ENCODE measurements at places on chromosomes 7 and 10. TPM values are rescaled to one million over a fixed set of nuclear protein-coding genes. Genes with fewer than 3 reads are reported as not detected.

DNA sequence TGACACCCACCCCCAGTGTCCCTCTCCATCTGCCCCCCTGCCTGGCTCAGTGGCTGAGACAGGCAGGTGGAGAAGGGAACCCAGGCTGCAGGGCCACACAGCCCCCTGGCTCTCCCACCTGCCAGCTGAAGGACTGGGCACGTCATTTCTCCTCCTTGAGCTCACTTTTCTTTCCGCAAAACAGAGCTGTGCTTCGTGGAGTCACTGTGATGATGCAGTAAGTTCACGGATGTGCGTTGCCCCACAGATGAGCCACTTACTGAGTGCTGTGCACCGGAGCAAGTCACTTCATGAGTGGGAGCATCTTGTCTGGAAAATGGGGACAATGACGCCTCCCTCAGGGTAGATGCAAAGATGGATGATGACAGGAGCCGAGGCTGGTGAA is 2.7 kb downstream of the OPN4 start:
- H3K4me1 ChIP-seq: no peaks in the 10 kb centered on the region
- no peak for DNase-seq
- H3K27me3 ChIP-seq: no peaks in the 10 kb centered on the region
- no peak overlapping the region for H3K27ac ChIP-seq

- no peaks in the 10 kb centered on the region for H3K36me3 ChIP-seq
- peak; percentile 58 for DNase-seq
- peaks cover 13% of the 10 kb centered on the region for H3K4me1 ChIP-seq
- no peak within 1 kb of the TSS for H3K27ac ChIP-seq
Observed at GRCh38 chr10:132942101-132943057, at the start of gene CFAP46. Gene CFAP46, minus strand, starts transcription at chr10:132942570. Its CDS starts 86 bp downstream, at chr10:132942484.

DNA sequence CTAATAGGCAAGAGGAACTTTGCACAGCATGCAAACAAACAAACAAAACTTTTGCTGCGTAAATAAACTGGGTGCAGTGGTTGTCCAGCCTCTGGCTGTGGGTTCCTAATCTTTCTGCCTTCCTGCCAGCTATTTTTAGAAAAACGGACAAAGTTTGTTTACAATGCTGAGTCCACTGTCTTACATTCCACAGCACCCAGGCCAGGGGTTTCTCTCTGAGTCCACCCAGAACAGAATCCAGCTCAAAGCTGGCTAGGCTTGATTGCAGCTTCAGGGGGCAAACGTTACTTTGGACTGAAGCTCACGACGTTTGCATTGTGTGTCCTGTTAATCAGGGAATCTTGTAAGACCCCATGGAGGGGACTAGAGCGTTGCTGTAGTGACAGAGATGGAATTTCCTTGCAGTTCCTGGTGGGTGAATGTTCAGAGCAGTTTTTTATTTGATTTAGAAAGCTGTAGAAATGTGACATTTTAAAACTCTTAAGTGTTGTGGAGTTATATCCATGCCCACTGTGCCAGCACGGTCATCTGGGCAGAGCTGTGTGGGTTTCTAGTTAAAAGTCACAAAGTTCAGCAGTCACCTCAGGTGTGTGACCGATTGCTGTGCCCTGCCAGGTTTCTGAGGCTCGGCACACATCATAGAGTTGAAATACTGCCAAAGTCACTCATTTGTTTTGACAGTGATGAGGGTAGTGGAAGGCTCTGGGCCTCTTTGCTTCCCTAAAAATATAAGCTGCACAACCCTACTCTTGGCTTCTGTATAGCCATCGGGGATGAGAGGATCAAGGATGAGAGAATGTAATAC is 247.0 kb downstream of the STK31 start:
- H3K27me3 ChIP-seq: no peaks in the 10 kb centered on the region
- no peaks in the 10 kb centered on the region for H3K36me3 ChIP-seq
- H3K27ac ChIP-seq: no peak overlapping the region

GRCh38 chr10:32979041-32979440 is 21.0 kb upstream of the ITGB1 start:
- H3K4me1 ChIP-seq: peaks cover 27% of the 10 kb centered on the region
- no peak overlapping the region for H3K4me3 ChIP-seq
- DNase-seq: no peak
- H3K27me3 ChIP-seq: no peaks in the 10 kb centered on the region

GRCh38 chr10:34959321-34959720 is 130.8 kb downstream of the CUL2 start:
- no peak overlapping the region for H3K27ac ChIP-seq
- no peaks in the 10 kb centered on the region for H3K4me1 ChIP-seq
- no peaks in the 10 kb centered on the region for H3K36me3 ChIP-seq
- no peaks in the 10 kb centered on the region for H3K27me3 ChIP-seq

DNA sequence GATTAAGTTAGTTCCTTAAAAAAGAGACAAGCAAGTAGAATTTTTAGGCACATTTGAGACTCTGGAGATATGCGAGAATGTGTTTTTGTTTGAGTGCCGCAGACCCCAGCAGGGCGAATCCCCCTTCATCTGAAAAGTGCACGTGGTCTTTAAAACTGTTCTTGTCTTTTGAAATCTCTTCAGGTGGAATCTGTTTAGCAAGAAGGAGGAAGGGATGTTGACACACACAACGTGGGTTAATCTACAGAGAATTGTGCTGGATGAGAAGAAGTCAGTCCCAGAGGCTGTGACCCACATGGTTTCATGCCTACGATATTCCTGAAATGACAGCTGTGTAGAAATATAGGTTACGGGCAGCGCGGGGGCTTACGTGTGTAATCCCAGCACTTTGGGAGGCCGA is 27.1 kb upstream of the ZFAND2A start:
- DNase-seq: no peak
- H3K27ac ChIP-seq: no peak overlapping the region
- H3K4me1 ChIP-seq: peaks cover 5% of the 10 kb centered on the region
- peaks cover 19% of the 10 kb centered on the region for H3K27me3 ChIP-seq

DNA sequence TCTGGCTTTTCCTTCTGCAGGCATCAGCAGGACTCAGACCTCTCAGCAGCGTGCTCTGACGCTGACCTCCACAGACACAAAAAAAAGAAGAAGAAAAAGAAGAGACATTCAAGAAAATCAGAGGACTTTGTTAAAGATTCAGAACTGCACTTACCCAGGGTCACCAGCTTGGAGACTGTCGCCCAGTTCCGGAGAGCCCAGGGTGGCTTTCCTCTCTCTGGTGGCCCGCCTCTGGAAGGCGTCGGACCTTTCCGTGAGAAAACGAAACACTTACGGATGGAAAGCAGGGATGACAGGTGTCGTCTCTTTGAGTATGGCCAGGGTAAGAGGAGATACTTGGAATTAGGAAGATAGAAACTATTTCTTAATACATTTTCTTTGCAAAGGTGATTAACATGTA is 115.7 kb downstream of the CYTH3 start:
- no peaks in the 10 kb centered on the region for H3K4me1 ChIP-seq
- DNase-seq: no peak
- no peaks in the 10 kb centered on the region for H3K27me3 ChIP-seq
- H3K4me3 ChIP-seq: no peak overlapping the region

GRCh38 chr10:70405037-70405824 is 1.3 kb downstream of the EIF4EBP2 start:
- peak; percentile 54 for DNase-seq
- peaks cover 24% of the 10 kb centered on the region for H3K36me3 ChIP-seq
- H3K4me1 ChIP-seq: peaks cover 41% of the 10 kb centered on the region
- peak overlapping the region; percentile 92 for H3K4me3 ChIP-seq

DNA sequence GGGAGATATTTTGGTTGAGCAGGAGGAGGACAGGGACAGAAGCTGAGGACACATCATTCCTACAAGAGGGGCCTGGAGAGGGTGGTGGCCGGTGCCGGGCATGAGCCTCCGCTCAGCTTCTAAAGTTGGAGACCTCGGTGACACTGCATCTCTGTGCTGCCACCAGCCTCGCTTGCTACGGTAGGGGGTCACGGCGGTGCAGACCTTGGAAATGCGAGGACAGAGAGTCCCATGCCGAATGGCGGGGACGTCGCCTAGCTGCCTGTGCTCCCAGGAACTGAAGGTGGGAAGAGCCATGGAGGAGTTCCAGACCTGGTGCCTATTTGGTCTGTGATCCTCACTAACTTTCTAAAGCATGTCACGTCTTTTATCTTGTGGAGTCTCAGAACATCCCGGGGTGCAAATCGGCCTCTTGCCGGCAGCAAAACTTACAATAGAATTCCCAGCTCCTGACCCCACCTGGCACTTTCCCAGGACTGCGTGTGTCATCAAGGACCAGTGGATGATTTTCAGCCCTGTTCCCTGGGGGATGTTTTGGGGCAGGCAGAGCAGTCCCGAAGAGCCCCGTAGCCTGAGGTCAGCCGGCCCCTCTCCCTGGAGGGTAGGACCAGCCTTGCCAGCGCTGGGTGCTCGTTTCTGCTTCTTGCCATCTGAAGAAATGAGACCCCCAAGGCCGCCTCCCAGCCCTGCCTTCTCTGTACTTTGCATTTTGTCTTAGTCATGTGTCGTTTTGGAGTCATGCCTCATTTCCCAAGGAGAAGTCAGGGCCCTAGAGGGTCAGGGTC is 205.8 kb upstream of the SHH start:
- no peak overlapping the region for H3K4me3 ChIP-seq
- H3K27me3 ChIP-seq: peaks cover 2% of the 10 kb centered on the region
- H3K36me3 ChIP-seq: peaks cover 4% of the 10 kb centered on the region
- no peak for DNase-seq
- H3K4me1 ChIP-seq: peaks cover 19% of the 10 kb centered on the region
- no peak overlapping the region for H3K27ac ChIP-seq

DNA sequence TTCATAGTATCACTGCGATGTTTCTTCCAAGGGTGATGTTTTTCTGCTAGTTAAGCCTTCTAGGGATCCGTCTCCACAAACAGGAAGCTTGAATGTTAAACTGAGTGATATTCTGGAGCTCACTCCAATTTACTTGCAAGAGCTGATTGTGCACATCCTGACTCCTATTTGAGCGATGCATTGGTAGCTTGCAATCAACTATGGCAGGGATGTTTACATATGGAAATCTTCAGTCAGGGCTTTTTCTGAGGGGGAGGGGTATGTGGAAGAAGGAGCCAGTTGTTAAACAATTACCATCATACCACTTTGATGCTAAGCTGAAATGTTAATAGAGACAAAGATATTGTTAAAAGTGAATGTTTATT is 43.2 kb upstream of the NXPH1 start:
- no peaks in the 10 kb centered on the region for H3K36me3 ChIP-seq
- no peak overlapping the region for H3K4me3 ChIP-seq
- no peak for DNase-seq
- peaks cover 30% of the 10 kb centered on the region for H3K27me3 ChIP-seq
- H3K4me1 ChIP-seq: peaks cover 3% of the 10 kb centered on the region
- no peak overlapping the region for H3K27ac ChIP-seq

- DNase-seq: peak; percentile 16
- peaks cover 33% of the 10 kb centered on the region for H3K27me3 ChIP-seq
- peaks cover 18% of the 10 kb centered on the region for H3K4me1 ChIP-seq
- H3K27ac ChIP-seq: no peak overlapping the region
- H3K36me3 ChIP-seq: no peaks in the 10 kb centered on the region
Observed at GRCh38 chr7:159022238-159022993, 122.3 kb downstream of the VIPR2 start.

GRCh38 chr7:33601884-33602283 is 303.5 kb upstream of the BMPER start:
- no peaks in the 10 kb centered on the region for H3K27me3 ChIP-seq
- no peak overlapping the region for H3K4me3 ChIP-seq
- peaks cover 5% of the 10 kb centered on the region for H3K36me3 ChIP-seq
- no peak for DNase-seq
- H3K27ac ChIP-seq: no peak overlapping the region

- DNase-seq: no peak
- H3K36me3 ChIP-seq: peaks cover 6% of the 10 kb centered on the region
- H3K4me3 ChIP-seq: peak overlapping the region; percentile 98
- no peaks in the 10 kb centered on the region for H3K27me3 ChIP-seq
Observed at GRCh38 chr7:101218236-101219125, 516 bp downstream of the ZNHIT1 start.

GRCh38 chr7:29265208-29265923 is 70.8 kb downstream of the CHN2 start:
- H3K36me3 ChIP-seq: peaks cover 11% of the 10 kb centered on the region
- peak; percentile 8 for DNase-seq
- no peak overlapping the region for H3K4me3 ChIP-seq
- H3K27ac ChIP-seq: peak overlapping the region; percentile 17
- H3K27me3 ChIP-seq: peaks cover 2% of the 10 kb centered on the region

DNA sequence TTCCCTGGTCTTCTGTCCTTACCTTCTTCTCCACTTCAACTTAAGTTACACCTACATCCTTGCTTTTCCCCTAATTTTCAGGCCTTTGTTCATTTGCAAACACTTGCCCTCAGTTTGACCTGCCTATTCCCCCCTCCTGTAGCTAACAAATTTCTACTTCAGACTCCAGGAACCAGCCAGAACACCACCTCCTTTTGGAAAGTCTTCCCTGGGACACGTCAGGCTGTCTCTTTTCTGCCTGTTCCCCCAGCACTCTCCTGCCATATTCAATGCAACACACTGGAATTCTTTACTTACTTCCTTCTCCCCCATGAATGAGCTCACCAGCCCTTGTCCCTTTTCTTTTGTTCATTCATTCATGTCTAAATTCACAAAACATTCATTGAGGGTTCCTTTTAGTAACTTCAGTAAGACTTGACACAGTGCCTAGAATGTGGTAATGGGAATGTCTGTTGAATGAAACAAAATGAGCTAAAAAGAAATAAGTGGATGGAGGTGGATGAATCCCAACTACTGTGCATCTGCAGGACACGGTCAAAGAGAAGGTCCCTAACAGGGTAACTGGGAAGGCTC is 478.0 kb downstream of the KCNMA1 start:
- no peak overlapping the region for H3K27ac ChIP-seq
- peaks cover 22% of the 10 kb centered on the region for H3K27me3 ChIP-seq
- H3K4me1 ChIP-seq: no peaks in the 10 kb centered on the region
- H3K4me3 ChIP-seq: no peak overlapping the region
- H3K36me3 ChIP-seq: no peaks in the 10 kb centered on the region

DNA sequence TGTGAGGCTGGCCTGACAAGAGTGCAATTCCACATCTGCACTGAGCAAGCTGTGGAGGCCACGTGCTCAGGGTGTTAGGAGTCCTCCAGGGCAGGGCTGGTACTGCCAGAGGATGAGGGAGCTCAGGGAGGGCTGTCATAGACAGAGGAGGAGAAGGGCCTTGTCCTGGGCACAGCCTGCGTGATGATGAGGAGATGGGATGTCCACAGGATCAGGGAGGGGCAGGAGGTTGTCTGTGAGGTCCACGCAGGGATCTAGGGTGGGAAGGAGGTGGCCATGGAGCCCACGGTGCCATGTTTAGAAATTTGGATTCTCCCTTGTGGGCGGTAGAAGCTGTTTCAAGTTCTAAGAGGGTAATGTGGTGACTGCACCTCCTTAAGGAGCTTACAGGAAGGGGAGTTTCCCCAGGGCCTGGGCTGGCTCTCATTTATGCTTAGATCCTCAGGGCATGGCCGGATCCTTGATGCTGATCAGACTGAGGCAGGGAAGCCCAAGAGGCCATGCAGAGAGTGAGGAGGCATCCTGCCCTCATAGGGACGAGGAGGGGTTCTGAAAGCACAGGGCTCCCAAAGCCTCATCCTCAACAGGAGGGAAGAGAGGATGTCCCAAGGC is 30.3 kb downstream of the CHAT start:
- H3K27ac ChIP-seq: no peak overlapping the region
- peaks cover 9% of the 10 kb centered on the region for H3K4me1 ChIP-seq
- H3K27me3 ChIP-seq: peaks cover 8% of the 10 kb centered on the region
- no peaks in the 10 kb centered on the region for H3K36me3 ChIP-seq
- no peak for DNase-seq

GRCh38 chr10:130740915-130741750 is 570.4 kb downstream of the TCERG1L start:
- no peaks in the 10 kb centered on the region for H3K27me3 ChIP-seq
- H3K4me3 ChIP-seq: no peak overlapping the region
- no peaks in the 10 kb centered on the region for H3K4me1 ChIP-seq
- no peak overlapping the region for H3K27ac ChIP-seq
- no peaks in the 10 kb centered on the region for H3K36me3 ChIP-seq

GIMAP2 gene
- total RNA-seq: 42.7 TPM

PDE6C gene
- not detected for total RNA-seq

TSPAN12 gene
- not detected for total RNA-seq

SUMF2 gene
- 140 TPM for total RNA-seq

FFAR4 gene
- total RNA-seq: not detected

All from activated CD8-positive, alpha-beta T cell treated with anti-CD3 and anti-CD28 coated beads for 36 hours (primary cell).